ENCODE measurements at places on chromosomes 11 and 22.

DNA sequence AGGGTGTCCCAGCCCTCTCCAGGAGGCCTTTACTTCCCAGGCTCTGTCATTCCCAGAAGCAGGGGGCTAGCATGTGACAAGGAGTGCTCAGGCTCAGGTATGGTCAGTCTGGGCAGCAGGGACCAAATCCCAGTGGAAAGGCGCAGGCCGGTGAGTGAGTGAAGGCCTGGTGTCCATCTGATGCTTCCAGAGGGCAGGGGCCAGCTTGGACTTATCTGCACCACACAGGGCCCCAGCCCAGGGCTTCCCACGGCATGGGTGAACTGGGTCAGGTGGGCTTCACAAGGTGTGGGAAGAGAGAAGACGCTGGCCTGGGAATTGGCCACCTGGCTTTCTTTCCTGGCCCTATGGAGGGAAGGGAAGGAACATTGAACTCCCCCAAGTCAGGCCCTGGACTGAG lies 20.4 kb upstream of the APOBEC3A start:
- DNase-seq, result no peak

- DNase-seq, result no peak
Observed at GRCh38 chr11:125279676-125280418, 115.3 kb downstream of the PKNOX2 start.

DNA sequence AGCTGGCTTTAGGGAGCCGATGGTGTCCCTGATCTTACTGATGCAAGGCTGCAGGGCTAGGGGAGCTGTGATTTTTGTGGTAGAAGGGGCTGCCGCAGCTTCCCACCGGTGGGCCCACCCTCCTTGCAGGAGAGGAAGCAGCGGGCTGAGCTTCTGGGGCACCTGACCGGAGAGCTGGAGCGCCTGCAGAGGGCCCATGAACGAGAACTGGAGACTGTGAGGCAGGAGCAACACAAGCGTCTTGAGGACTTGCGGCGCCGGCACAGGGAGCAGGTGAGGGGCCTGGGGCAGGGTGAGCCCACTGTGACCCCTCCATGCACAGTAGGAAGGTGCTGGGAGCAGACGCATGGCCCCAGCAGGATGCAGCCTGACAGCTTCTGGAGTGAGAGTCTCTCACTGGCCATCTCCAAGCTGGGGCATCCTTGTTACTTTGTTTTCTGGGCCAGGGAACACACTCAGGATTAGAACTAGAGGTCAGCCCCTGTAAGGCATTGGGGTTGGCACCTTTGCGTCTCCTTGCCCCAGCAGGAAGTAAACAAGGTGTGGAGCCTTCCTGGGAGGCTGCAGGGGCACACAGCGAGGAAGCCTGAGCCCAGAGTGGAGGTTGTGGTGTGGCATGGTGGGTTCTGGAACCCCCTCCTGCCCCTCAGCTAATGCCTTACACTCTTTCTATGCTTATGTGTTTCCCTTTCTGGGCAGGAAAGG lies 66.7 kb downstream of the CEP164 start:
- no peak for DNase-seq

DNA sequence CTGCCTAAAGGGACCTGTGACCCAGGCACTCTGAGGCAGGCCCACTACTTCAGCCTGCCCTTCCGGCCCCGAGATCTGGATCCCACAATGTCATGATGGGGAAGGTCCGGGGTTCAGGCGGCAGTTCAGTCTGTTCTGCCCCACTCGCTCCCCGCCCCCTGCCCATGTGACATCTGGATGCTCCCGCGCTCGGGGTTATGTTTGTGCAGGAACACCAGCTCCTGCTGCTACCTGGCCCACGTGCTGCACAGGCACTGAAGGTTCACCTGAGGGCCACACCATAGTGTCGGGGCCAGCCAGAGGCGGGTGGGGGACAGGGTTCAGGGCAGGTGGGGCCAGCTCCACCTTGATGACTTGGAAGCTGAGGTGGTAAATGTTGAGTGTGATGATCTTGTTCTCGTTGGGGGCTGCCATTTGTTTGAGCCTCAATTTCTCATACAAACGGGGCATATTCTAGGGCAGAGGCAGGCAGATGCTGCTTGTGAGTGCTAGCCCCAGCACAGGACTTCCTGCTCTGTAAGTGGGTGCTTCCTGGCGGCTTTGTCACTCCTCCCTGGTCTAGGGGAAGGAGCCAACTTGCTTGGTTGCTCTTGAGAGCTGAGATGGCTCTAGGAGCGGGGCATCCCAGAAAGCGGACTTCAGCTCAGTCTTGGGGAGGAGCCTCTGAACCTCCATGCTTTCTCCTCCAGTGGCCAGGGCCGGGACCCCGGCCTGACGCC lies 4.4 kb upstream of the SIPA1 start:
- no peak for DNase-seq

GRCh38 chr11:79594834-79595233 lies 154.0 kb upstream of the TENM4 start:
- DNase-seq, result no peak

DNA sequence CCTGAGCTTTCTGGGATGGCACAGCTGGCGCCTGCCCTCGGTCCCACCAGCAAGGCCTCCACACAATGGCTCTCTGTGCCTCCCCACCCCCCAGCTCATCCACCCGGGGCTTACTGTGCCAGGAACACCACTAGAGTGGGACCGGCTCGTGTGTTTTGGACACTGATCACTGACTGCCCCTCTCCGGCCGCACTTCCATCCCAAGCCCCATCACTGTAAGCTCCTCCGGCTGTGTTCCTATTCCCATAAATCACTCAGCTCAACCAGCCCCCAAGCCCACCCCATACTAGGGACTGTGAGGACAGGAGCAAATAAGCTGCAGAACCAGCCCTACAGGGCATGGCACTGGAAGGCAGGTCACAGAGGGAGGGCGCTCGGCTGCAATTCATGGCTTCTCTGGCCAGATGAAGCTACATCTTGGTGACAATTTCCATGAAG lies 7.3 kb downstream of the APBB1 start:
- no peak for DNase-seq

DNA sequence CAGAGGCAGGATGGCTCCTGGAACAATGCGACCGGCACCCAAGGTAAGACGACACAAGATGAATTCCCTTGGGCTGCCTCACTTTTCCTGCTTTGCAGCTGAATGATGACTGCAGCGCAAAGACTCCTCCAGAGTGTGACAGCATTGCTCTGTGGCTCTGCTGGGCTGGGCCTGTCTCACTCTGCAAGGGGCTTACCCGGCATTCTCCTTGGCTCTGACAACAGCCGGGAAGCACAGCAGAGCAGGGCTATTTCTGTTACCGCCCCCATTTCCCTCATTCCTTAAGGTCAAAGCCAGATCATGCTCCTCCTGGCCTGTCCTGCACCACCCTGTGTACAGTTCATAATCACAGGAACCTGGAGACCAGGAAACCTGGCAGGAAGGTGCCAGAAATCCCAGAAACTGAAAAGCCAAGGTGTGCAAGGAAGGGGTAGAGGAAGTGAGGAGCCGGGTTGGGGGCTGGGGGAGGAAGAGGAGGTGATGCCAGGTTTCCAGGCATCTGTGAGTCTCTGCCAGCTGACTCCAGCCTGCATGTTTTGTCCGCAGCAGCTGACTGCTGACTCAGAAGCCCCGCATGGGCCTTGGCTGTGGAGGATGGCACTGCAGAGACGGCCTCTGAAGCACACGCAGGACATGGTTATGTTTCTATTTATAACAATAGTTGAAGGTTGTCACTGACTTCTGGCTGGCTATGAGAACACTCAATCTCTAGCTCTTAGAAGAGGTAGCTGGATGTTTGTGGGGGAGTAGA lies 113.6 kb downstream of the MICAL3 start:
- peak; percentile 66 for DNase-seq

DNA sequence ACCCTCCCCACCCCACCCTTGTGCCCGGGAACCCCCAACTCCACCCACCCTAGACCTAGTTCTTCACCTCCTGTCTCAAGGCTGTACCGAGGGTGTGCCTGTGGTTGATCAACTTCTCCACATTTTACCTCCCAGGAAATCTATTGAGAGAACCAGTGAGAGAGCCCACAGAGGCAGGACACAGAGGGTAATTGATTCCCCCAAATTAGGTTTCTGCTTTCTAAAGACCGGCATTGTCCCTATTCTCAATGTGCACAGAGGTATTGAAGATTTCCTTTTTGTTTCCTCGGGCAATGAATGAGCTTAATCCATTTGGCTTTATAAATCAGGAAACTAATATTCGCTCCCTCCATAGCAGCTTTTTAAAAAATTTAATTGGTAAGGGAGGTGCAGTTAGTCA lies 6.0 kb upstream of the LMO1 start:
- DNase-seq, result no peak

- DNase-seq, result peak; percentile 60
Observed at GRCh38 chr11:45918331-45918941, 759 bp upstream of the PEX16 start.

GRCh38 chr11:34609850-34610249 lies 11.0 kb upstream of the EHF start:
- peak; percentile 96 for DNase-seq

DNA sequence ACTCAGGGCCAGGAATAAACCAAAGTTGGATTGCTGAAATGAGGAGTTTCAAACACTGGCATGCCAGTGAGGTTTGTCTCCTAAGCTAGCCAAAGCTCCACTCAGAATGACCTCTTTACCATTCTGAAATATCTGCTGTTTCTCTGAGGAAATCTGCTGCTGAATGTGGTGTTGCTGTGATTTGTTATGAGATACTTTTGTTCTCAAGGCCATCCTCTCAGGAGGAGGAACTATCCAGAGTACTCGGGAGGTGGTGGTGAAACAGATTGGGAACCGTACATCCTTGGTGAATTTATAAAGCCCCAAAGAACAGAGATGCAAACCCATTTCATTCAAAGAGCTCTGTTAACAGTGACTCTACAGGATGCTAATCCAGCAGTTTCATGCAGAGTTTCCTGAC lies 50.5 kb downstream of the BDNF start:
- DNase-seq, result no peak

DNA sequence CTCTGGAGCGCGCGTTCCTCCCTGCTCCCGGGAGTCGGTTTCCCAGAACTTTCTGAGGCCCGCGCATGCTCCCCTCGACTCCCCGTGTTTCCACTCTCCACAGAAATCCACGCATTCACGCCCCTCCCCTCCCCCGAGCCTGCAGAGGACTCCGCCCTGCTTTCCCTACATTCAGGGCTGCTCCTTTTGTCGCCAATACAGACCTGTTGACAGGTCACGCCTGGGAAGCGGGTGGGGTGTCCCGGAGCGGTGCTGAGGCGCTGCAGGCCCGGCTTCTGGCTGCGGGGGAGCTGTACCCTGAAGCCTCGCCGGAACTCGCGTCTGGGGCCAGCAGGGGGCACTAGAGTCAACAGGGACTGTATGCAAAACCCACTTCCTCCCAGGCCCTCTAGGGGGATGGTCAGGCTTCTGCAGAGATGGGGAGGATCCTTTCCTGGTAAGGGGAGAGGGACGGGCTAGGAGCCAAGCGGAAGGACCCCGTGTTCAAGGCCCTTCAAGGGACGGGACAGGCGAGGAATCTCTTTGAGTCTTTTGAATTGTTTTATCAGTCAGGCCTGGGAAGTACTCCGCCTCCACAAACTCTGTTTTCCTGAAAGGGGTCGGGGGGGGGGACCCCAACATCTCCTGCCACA lies at the start of gene PRAME:
TSS of gene PRAME (minus strand) at position 294 of the 632 bp plus-strand sequence. CDS start 2,433 bp downstream, outside the sequence.
- DNase-seq, result no peak

DNA sequence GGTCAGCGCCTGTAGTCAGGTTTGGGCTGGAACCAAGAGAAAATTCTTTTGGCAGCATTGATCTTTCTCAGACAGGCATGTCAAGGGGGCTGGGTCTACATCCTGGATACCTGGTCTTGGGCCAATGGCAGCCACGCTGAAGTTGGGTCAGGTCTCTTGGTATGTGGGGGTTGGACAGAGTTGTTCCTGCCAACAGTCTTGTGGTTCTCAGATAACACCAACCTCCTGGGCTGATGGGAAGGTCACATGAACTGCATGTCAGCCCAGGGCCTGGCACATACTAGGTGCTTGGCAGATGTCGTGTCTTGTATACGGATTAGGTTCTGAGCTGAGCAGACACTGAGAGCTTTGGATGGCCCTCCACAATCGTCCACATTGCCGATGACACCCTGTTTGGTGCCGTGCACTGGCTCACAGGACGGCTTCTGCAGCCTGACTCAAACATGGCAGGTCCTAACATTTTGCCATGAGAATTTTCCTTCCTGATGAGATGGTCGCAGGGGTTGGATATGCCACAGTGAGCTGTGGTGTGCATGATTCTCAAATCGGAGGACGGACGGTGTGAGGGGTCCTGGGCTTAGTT lies 42.0 kb downstream of the FBLN1 start:
- DNase-seq, result peak; percentile 66

DNA sequence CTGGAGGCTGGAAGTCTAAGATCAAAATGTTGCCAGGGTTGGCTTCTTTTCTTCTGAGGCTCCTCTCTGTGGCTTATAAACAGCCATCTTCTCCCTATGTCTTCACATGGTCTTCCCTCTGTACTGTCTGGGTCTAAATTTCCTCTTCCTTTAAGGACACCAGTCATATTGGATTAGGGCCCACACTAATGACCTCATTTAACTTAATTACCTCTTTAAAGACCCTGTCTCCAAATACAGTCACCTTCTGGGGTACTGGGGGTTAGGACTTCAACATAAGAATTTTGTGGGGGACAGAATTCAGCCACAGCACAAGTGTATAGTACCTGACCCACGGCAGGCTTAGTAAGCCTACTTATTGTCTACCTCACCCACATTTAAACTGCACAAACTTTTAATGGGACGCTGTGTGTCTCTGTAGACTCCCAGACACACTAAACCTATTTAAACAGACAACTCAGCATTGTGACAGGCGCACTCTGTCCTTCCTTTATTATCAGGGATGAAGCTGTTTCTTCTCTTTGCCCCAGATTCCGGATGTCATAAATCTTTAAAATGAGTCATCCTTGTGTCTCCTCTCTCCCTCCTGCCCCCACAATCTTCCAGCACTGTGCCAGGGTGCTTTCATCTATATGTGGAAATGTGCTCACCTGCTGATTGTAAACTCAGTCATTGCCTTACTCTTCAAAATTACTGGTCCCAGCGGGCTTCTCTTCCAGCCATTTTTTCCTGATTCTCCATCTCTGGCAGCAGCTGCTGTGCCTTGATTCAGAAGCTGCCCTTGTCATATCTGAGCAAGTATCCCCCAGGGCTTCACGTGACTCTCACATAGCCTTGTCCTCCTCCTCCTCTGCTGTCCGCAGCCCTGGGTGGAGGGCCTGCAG lies 5.4 kb upstream of the MAPK8IP1 start:
- DNase-seq, result no peak

DNA sequence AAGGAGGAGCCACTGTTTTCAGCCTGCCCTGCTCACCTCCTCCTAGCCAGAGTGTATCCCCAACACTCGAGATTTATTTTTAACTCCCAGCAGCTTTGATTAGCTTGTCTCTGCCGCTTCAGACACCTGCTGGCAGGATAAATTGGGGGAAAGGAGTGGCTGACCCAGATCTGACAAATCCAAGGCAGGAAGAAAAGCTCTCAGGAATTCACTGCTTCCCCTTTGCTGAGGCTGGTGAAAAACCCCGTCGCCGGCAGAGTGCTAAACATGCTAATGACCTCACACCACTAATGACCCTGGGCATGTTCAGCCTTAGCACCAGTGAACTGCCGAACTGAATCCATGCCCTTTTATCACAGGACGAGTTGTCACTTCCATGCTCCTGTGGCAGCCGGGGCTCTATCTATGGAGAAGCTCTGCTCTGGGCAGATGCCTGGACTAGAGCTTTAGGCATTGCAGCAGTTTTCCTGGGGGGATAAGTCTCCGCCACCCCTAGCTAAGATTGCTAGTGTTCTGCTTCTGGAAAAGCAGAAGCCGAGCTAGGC lies 52.2 kb downstream of the FEZ1 start:
- DNase-seq, result no peak

- no peak for DNase-seq
Observed at GRCh38 chr11:133796043-133796795, 49.1 kb downstream of the SPATA19 start.

- DNase-seq, result no peak
Observed at GRCh38 chr11:134516529-134516928, 104.5 kb upstream of the B3GAT1 start.

All from bronchial epithelial cell (primary cell).